ENCODE measurements at places on chromosomes 13 and 19.

DNA sequence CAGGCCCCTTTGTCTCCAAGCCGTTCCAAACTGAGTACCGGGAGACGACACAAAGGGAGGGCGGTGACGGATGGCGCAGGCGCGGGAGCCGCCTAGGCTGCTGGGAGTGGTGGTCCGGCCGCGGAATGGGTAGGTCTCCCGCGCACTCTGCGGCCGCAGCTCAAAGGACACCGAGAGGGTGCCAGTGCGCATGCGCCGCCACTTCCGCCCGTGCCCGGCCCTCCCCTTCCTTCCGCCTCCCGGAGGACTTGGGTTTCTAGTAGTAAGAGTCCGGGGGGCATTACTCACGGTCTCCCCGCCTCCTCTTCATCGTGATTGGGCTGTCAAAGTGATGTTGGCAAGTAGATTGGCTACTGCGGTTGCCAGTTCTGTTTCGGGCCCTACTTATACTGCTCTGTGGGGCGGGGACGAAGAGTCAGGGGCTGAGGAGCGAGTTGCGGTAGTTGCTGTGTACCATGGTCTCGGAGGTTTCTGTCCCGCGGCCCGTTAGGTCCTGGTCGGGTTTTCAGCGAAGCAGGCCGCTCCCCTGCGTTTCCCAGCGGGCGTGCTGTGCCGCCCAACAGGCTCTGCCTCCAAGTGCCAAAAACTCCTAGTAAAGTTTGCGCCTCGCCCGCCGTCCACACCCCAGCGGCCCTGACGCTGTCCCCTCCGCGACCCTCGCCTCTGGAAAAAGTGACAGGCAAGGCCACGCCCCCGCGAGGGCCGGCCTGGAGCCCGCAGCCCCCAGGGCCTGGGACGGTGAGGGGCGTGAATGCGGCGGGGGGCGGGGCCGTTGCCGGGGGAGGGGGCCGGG, 455 bp upstream of the ING1 start:
- peak; percentile 99 for DNase-seq

GRCh38 chr19:35095667-35096368, 19.8 kb upstream of the FXYD3 start:
- DNase-seq, result no peak

DNA sequence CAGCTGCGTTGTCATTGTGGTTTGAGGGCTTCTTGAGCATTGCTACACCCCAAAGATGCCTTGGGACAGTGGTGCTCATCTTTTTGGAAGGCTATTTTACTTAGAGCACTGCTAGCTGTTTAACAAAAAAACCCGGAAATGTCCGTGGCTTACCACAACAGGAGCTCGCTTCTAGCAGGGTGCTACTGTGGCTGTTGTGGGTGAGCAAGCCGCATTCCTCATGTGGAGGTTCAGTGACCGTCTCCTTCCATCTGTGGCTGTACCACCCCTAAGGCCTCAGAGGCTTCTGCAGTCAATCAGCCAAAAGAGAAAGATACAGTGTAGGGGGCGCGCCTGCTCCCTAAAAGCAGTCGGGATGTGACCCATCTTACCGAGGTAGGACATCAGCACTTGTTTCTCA, 1004.2 kb downstream of the UQCRFS1 start:
- no peak for DNase-seq

GRCh38 chr19:6498294-6499036, 3.6 kb downstream of the TUBB4A start:
- peak; percentile 43 for DNase-seq

DNA sequence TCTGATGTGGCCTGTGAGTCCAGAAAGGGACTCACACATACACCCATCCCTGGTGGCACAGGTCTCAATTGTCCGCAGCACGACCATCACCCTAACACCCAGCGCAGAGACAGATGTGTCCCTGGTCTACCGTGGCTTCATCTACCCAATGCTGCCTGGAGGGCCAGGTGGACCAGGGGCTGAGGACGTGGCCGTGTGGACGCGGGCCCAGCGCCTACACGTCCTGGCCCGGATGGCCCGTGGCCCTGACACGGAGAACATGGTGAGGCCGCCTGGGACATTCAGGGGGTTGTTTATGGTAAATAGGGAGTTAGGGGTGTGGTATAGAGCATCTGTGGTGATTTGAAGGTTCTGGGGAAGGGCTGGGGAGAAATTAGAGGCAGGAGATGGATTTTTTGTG, 22.8 kb downstream of the MEGF8 start:
- no peak for DNase-seq

GRCh38 chr19:2428321-2428690, 920 bp upstream of the TIMM13 start:
- DNase-seq, result no peak

DNA sequence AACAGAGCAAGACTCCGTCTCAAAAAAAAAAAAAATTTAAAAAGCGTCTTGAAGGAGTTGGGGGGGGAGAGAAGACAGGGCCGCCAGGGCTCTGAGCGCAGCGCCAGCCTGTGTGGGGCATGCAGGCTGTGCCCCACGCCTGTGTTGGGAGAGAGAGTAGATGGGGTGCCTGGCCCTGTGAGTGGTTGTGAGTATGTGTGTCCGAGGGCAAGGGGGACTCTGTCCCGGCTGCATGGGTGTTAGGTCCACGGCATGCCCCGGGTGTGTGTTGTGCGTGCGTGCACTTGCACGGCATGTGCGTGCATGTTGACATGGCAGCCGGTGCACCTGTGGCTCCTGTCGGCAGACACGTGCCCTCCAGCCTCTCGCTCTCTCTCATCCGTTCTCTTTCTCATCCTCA, 3.4 kb downstream of the MAP2K7 start:
- DNase-seq, result no peak

DNA sequence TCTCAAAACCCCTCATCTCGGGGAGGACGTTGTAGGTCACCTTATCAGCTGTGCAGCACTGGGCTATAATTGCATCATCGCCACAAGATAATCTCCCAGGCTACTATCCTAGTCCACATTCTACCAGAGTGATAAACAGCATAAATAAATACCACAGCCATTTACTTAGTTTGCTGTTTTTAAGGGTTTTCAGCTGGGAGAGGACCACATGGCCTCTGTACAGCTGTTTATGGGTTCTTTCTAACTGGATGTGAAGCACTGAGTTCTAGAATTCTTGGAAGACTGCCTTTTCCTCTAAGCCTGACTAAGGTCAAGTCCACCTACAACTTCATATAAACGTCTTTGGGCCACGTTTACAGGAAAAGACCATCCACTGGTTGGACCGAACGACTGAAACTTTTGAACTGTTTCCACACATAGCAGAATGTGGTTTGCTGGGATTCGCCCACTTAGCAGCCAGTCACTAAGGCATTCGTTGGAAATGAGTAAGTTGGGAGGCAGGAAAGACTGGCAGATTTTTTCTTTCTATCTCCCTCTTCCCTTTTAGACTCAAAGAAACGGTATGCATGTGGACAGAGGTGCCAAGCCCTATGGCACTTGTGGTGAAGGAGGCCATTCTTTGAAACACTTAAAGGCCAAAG, 752.5 kb upstream of the SGCG start:
- DNase-seq, result peak; percentile 27

- DNase-seq, result no peak
These were observed 202.0 kb downstream of the KATNAL1 start for GRCh38 chr13:30105381-30105780.

- DNase-seq, result no peak
These were observed 527.9 kb downstream of the FGF9 start for GRCh38 chr13:22198641-22199217.

GRCh38 chr13:112634102-112634501, 46.1 kb upstream of the TUBGCP3 start:
- DNase-seq, result no peak

DNA sequence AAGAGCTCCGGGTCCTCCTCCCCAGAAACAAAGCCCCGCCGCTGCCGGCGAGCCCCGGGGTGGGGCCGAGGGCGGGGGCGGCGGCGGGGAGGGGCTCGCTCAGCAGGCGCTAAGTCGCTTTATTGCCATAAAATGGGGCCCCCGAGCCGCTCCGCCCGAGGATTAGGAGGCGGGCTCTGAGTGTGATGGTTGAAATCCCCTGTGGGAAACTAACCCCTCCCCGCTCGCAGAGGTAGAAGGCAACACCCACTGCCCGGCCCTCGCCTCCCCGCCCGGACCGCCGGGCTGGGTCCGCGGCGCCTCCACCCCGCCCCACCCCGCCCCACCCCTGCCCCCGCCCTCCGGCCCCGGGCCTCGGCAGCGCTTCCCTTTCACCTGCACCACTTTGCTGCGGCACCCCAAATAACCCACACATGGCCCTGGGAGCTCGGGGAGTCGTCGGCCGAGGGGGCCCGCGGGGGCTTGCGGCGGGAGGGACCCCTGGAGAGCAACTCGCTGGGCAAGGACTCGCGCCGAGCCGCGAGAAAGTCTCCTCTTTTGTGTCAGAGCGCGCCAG, at the start of gene KLF12:
Gene KLF12, minus strand, starts transcription at position 184 of the 556 bp plus-strand sequence.
- peak; percentile 99 for DNase-seq

DNA sequence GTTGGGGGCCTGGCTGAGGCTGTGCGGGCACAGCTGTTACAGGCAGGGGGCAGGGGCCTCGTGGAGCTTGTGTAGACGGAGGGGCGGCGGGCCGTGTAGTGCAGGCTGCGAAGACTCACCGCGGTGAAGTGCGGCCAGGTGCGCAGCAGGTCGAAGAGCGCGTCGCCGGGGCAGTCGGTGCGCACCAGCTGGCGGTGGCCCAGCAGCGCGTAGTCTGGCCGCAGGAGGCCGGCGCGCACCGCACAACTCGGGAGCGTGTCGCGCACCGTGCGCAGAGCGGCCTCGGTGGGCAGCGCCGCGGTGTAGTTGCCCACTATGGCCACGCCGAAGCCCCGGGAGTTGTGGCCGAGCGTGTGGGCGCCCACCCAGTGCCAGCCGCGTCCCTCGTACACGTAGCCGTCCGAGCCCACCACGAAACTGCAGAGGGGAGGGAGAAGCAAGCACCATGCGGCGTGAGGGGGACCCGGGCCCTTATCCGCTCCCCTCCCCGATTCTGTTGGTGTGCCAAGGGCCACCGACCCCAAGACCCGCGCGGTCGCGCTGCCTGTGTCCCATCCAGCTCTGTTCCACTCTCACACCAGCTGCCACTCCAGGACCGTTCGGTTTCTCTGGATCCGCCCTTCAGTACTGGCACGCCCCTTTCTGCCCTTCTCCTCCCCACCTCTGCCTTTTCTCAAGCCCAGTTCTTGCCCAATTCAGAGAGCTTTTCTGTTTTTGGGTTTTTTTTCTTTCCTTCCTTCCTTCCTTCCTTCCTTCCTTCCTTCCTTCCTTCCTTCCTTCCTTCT, 5.4 kb upstream of the RASAL3 start:
- no peak for DNase-seq

GRCh38 chr19:51740356-51740755, 11.3 kb downstream of the FPR1 start:
- DNase-seq, result no peak

DNA sequence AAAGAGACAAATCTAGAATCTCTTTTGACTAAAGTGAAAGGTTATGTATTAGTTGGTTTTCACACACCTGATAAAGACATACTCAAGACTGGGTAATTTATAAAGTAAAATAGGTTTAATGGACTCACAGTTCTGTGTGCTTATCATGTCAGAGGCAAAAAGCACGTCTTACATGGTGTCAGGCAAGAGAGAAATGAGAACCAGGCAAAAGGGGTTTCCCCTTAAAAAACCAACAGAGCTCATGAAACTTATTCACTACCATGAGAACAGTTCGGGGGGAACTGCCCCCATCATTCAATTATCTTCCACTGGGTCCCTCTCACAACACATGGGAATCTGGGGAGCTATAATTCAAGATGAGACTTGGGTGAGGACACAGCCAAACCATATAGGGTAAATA, 486.8 kb downstream of the DACH1 start:
- DNase-seq, result no peak

GRCh38 chr19:46520616-46521015, 24.9 kb upstream of the PNMA8B start:
- DNase-seq, result peak; percentile 71

DNA sequence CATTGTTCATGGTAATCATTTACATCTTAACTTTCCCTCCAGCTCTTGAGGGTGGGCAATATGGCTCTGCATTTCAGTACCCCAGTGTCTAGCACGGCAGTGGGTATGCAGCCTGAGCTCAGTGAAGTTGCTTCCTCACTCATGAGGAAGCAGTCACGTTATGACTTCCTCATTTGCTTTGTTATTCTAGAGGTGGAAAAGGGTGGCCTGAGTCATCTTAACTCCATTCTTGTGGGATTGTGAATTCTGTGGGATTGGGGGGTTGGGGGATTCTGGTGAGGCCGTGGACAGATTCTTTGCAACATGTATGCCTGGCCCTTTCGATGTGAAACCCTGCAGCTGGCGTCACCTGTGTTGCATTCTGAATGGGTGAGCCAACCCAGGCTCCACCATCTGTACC, 406.7 kb upstream of the ZNF507 start:
- DNase-seq, result no peak

DNA sequence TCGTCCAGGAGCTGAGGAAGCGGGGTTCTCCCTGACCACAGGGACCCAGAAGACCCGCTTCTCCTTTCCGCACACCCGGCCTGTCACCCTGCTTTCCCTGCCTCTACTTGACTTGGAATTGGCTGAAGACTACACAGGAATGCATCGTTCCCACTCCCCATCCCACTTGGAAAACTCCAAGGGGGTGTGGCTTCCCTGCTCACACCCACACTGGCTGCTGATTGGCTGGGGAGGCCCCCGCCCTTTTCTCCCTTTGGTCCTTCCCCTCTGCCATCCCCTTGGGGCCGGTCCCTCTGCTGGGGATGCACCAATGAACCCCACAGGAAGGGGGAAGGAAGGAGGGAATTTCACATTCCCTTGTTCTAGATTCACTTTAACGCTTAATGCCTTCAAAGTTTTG, 18.9 kb downstream of the VASP start:
- DNase-seq, result no peak

DNA sequence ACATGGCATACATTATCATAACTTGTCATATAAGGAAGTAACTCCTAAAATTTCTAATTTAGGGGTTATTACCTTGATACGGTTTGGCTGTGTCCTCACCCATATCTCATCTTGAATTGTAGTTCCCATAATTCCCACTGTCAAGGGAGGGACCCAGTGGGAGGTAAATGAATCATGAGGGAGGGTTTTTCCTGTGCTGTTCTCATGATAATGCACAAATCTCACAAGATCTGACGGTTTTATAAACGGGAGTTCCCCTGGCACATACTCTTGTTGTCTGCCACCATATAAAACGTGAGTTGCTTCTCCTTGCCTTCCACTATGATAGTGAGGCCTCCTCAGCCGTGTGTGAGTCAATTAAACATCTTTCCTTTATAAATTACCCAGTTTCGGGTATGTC, 76.0 kb downstream of the ZDHHC20 start:
- peak; percentile 31 for DNase-seq

DNA sequence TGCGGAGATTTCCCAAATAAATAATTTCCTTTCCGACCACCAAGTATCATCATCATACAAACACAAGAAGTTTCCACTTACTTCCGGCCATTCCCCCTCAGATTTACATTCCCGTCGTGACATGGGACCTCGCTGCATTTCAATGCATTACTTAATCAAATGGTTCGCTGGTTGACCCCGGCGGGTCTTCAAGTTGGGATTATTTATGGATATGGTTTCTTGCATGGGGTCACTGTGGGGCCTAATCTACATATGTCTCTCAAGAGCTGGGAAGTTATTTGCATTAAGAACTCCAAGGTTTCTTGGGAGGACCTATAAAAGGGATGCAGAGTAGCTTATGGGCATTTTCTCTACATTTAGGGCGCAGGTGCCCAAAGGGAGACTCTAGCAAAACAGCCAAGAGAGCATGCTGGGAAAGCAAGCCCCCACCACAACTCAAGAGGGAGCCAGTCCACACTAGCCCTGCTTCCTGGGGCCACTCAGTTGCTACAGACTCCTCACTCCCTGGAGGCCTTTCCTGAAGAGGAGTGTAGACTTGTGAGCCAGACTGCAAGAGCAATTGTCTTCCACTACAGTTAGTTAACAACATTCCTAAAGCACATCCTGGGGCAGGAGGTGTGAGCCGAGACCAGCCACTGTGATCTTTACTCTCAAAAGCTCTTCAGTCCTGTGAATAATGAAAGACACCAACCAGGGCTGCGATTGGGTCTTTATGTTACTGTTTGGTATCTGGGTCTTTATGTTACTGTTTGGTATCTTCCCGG, 125.3 kb downstream of the KATNAL1 start:
- no peak for DNase-seq

Data from Karpas-422 (cell line).